Left cardiac atrium (tissue), 4 donors: ENCODE measurements at places on chromosomes 1 and 21. TPM values are rescaled to one million over a fixed set of nuclear protein-coding genes. Genes with fewer than 3 reads are reported as not detected.

The CASQ2 gene
- 715 TPM for total RNA-seq

The CSDE1 gene
- total RNA-seq, result 622 TPM

The GUCA2B gene
- not detected for total RNA-seq

The LCE4A gene
- not detected for total RNA-seq

The ABCA4 gene
- total RNA-seq, result 0.21 TPM

The OR1C1 gene
- not detected for total RNA-seq

The SLAMF1 gene
- 0.91 TPM for total RNA-seq

The MLLT11 gene
- total RNA-seq, result 2.0 TPM

The SELENBP1 gene
- total RNA-seq, result 30.6 TPM

The IGSF21 gene
- total RNA-seq, result 1.0 TPM

The S100A6 gene
- total RNA-seq, result 449 TPM

The HLX gene
- 10.7 TPM for total RNA-seq

The LCE2C gene
- total RNA-seq, result not detected

The LYPLAL1 gene
- total RNA-seq, result 57.9 TPM

The CR1L gene
- not detected for total RNA-seq

The WNT2B gene
- 4.7 TPM for total RNA-seq

The DDR2 gene
- total RNA-seq, result 75.1 TPM

The KRTAP21-2 gene
- total RNA-seq, result not detected

The CDK11A gene
- 19.1 TPM for total RNA-seq

The TDRD10 gene
- total RNA-seq, result 3.4 TPM

The PRAMEF17 gene
- total RNA-seq, result not detected

The GCSAML gene
- total RNA-seq, result 0.59 TPM

The WNT9A gene
- total RNA-seq, result 0.80 TPM

The ESRRG gene
- total RNA-seq, result 29.5 TPM

The RPTN gene
- total RNA-seq, result not detected

The ATG4C gene
- total RNA-seq, result 11.3 TPM

The ETV3 gene
- 17.3 TPM for total RNA-seq

The LSS gene
- 66.7 TPM for total RNA-seq

The LIPI gene
- total RNA-seq, result not detected

The F3 gene
- total RNA-seq, result 23.6 TPM

The HES4 gene
- total RNA-seq, result 42.1 TPM

The PDC gene
- total RNA-seq, result not detected

The PAQR6 gene
- total RNA-seq, result 0.71 TPM

The C1QC gene
- total RNA-seq, result 121 TPM

The C1orf74 gene
- 1.9 TPM for total RNA-seq

The ILDR2 gene
- total RNA-seq, result 3.2 TPM

The CLCA2 gene
- 0.21 TPM for total RNA-seq

The MAEL gene
- total RNA-seq, result 2.9 TPM

The DENND2D gene
- total RNA-seq, result 8.6 TPM

The PLA2G2E gene
- not detected for total RNA-seq

The AMY1A gene
- total RNA-seq, result not detected

The ORC1 gene
- 0.52 TPM for total RNA-seq

The PLA2G2F gene
- not detected for total RNA-seq
